ENCODE measurements at places on chromosomes 7 and 10. TPM values are rescaled to one million over a fixed set of nuclear protein-coding genes. Genes with fewer than 3 reads are reported as not detected.

GRCh38 chr10:34080485-34081346 lies 734.4 kb downstream of the PARD3 start:
- no peak for DNase-seq

The CUZD1 gene
- total RNA-seq = 0.59 TPM

DNA sequence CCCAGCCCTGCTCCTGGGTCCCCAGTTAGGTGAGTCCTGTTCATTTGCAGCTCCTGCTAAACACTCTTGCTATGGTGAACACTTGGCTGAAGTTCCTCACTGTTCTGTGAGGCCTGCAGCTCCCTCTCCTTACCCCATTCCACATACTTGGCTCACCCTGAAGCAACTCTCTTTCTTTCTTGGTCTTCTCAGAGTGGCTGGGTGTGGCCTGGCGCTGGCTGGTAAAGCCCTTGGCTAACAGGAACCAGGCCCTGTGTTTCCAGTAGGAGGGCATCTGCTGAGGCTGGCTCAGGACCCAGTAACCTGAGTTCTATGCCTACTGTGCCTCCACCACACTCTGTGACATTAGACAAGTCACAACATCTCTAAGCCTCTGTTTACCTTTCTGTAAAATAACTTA lies 53.1 kb upstream of the COL13A1 start:
- no peak for DNase-seq

The PODXL gene
- total RNA-seq = 11.4 TPM

- no peak for DNase-seq
These were observed 7.4 kb upstream of the NRCAM start for GRCh38 chr7:108463613-108464012.

The TMEM196 gene
- under 0.01 TPM for total RNA-seq

- no peak for DNase-seq
These were observed 20.2 kb downstream of the FAM204A start for GRCh38 chr10:118321724-118322575.

- no peak for DNase-seq
These were observed 260.4 kb downstream of the ELFN1 start for GRCh38 chr7:1930381-1931065.

- DNase-seq = no peak
These were observed 117.5 kb upstream of the UNC5B start for GRCh38 chr10:71094712-71095390.

- no peak for DNase-seq
These were observed 27.3 kb downstream of the HERC4 start for GRCh38 chr10:68047554-68048327.

The PUS7 gene
- 14.3 TPM for total RNA-seq

The NEUROD6 gene
- 0.30 TPM for total RNA-seq

DNA sequence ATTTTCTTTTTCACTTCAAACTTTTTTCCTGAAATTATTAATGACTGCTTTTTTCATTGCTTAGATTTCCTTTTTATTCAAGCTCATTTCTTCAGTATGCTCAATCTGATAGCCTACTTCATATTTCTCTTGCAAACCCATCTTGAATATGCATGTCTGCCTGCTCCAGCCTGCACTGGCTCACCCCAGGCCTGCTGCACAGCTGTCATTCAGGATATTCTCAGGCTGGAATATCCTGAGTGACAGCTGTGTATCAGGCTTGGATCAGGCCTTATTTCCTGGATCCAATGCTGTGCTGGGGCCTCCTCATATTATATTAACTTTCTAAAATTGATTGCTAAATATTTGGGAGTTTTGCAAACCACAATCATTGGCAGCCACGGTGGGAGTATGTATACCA lies 120.2 kb upstream of the TNS3 start:
- DNase-seq = peak; percentile 22

The ACSM6 gene
- 4.5 TPM for total RNA-seq

The MRLN gene
- total RNA-seq = 15.7 TPM

GRCh38 chr10:100022403-100022802 lies 12.7 kb upstream of the DNMBP start:
- no peak for DNase-seq

DNA sequence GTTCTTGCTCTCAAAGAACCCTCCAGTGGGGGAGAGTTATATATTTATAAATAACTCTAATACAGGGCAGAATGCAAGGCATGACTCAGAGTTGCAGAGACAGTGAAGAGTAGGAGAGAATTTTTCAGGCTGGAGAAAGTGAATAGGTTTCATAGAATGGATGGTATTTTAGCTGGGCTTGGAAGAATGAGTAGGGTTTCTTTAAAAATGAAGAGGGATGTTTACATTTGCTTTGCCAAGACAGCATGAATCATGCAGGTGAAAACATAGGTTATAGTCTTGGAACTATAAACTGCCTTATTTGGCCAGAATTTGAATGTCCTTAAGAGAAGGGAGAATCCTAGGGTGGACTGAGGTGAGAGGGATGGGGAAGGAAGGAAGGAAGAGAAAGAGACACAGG lies 124.8 kb downstream of the CPED1 start:
- DNase-seq = no peak

DNA sequence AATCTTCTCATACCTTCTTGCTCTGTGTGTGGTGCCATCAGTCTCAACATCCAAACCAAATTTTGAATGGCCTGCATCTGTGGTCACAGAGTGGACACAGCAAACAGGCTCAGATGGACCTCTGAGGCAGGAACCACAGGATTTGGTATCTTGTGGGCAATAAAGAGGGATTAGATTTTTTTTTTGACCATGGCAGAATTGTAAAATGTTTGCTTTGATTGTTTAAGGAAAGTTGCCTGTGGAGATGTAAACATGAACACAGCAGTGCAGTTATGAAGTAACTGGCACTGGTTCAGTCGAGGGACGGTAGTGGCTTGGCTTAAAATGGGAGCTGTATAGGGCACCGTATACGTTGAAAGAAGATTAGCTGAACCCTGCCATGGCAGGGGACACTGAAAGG lies 464.7 kb downstream of the SH2D4B start:
- no peak for DNase-seq

GRCh38 chr7:77427996-77428603 lies 12.0 kb upstream of the GSAP start:
- DNase-seq = no peak

DNA sequence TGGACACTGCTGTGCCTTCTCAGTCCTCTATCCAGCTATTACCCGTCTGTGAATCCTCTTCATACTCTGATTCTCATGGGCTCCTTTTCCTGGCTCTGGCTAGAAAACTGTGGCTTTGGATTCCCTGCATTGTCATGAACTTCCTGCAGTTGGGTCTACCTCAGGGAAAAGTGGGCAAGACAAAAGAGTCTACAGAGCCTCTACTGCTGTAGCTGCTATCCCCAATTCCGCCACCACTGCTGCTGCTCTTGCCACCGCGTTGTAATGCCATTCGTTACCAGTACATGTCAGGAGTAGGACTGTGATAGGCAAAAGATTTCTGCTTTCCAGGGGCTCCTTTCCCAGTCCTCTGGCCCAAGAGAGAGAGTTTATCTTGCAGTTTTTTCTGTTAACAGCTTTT lies 23.9 kb upstream of the PPP1R17 start:
- no peak for DNase-seq

GRCh38 chr7:8151161-8151725 lies 110.7 kb downstream of the ICA1 start:
- no peak for DNase-seq

The STEAP1B gene
- total RNA-seq = 2.0 TPM

The EVX1 gene
- total RNA-seq = not detected

GRCh38 chr10:29377333-29377961 lies 88.6 kb downstream of the LYZL1 start:
- no peak for DNase-seq

The PAX4 gene
- not detected for total RNA-seq

- no peak for DNase-seq
These were observed 7.1 kb upstream of the PAX2 start for GRCh38 chr10:100738055-100738827.

The EBLN1 gene
- total RNA-seq = not detected

DNA sequence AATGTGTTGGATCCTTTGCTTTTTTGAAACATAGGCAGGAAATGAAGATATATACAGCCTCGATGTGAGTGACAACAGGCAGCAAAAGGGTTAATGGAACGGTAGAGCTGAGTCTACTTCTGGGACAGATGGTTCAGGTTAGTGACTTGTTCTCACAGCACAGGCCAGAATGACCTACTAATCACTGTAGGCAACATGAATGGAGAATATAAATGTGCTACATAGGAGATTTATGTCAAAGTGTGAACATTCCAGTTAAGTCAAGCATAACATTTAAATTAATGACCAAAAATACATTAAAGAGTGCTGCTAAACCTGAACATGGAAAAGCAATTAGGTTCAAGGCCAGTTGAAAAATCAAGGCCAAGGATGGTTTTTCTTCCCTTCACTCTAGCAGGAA lies 235.2 kb downstream of the POU6F2 start:
- DNase-seq = no peak

DNA sequence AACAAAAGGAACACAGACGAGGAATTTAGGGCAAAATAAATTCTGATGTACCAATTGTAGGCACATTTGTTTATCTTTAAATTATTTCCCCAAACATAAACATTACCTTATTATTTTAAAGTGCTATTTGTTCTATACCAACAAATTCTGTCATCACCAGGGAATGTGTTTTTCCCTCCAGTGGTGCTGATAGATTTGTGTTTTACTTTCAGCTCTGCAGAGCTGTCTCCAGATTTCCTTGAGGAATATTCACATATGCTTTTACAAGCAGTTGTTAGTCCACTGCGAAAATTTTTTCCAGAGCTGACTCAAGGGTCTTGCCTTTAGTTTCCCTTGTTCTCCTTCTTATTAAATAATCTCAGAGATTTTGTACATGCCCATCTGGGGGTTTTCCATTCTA lies 362.8 kb downstream of the PHF14 start:
- DNase-seq = peak; percentile 30

GRCh38 chr7:40972426-40972825 lies 730.5 kb downstream of the INHBA start:
- DNase-seq = no peak

The HSPA12A gene
- 11.2 TPM for total RNA-seq

DNA sequence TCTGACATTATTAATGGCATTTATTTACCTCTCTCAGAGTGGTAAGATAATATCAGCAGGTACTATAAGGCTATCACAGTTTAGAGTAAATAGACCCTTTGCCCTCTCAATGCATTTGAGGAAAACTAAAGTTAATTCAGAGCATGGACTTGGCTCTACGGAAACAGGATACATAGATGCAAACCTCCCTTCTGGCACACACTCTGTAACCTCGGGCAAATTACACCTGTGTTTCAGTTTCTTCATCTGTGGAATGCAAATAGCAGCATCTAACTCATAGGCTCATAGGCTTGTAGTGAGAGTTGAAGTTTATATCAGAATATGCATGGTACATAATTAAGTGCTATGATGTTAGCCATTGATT lies 5.6 kb downstream of the RAPGEF5 start:
- no peak for DNase-seq

The FUOM gene
- 11.2 TPM for total RNA-seq

GRCh38 chr7:726854-727103 lies 280 bp downstream of the DNAAF5 start:
- no peak for DNase-seq

DNA sequence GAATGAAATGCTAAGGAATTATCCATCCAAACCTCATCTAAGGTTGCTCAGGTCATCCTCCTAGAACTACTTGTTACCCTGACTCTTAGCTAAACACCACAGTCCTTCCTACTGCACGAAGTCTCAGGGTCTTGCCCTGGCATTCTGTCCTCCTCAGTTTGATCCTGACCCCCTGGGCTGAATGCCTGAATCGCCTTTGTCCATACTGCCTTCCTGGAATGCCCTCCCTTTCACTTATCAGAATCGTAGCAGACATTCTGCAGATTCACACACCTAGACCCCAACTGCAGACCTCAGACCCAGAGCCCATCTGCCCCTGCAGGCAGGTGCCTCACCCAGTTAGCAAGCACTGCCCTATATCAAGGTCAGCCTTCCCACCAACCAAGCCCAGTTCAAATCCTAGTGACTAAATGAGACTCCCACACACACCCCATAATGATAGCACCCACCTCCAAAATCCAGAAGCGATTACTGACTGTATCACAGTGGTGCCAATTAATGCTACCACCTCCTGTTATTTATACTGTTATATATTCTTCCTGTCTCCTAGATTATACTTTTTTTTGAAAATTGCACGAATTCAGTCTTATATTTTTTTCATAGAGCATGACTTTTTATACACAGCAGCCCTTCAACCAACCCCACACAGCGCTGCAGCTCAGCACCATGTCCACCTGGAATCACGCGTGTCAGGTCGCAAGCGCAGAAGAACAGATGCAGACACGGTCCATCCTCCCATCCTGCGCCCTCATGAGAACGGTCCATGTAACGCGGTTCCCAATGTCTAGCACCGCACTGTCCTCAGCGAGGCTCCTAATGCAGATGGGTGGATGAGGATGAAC lies 3.7 kb downstream of the PARD3 start:
- no peak for DNase-seq

The FAM237B gene
- not detected for total RNA-seq

- DNase-seq = no peak
These were observed 14.8 kb upstream of the WAPL start for GRCh38 chr10:86536294-86536861.

DNA sequence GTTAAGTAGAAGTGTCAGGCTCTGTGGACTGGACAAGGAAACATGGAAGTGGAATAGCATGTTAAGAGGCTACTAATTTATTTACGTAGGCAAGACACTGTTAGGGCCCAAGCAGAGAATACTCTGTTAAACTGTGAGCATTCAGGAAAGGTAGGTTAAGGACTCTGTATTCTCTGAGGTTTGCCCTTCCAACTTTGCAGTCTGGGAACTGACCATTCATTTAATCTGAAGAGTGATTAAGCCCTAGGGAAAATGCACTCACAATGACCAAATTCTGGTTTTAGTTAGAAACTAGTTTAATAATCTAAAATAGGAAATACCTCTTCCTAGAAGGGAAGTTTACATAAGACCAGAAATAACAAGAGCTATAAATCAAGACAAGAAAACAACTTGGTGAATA lies 266.6 kb downstream of the SUGCT start:
- no peak for DNase-seq

DNA sequence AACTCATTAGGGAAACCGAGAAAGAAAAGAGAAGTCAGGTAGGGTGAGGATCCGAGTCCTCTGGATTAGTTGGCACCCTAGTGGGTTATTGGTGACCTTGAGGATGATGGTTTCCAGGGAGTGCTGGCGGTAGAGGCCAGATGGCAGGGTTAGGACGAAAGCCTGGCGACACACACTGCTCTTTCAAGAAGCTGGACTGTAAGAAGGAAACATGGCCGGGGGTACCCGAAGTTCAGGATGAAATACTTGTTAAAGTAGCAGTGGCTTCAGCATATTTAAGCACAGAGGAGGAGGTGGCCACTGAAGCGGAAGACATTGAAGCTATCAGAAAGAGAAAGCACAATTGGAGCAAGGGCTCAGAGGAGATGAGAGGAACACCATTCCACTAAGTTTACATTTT lies 224.6 kb downstream of the RELN start:
- DNase-seq = no peak

- DNase-seq = no peak
These were observed 173.1 kb upstream of the POM121L12 start for GRCh38 chr7:52862321-52862720.

DNA sequence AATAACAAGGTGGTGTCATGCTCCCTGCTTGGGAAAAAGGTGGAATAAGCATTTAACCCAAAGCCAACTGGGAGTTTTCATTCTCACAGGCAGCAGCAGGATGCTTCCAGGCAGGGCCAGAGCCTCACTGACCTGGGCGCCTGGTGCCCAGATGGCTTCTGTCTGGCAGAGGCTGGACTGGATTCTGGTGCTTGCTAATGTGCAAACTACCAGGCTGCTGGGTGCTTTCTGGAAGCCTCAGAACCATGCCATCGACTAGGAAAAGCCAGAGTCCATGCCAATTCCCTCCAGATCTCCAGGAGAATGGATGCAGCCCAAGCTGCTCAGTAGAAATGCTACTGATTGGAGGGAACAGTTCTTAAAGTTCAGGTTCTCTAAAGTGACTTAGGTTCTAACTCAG lies 36.2 kb downstream of the VIPR2 start:
- no peak for DNase-seq

The CYP2C18 gene
- total RNA-seq = 3.0 TPM
